PC-3 (cell line): ENCODE measurements at places on chromosomes 12 and 14.
A peak's percentile ranks its signal among the peaks of the same experiment; 100 is the strongest.

- no peak overlapping the region for H3K4me3 ChIP-seq
- DNase-seq = no peak
- H3K36me3 ChIP-seq = peaks cover 26% of the 10 kb centered on the region
- H3K4me1 ChIP-seq = peaks cover 5% of the 10 kb centered on the region; the same call in 1 of the 2 replicates
- no peak overlapping the region for H3K27ac ChIP-seq
These were observed 4.0 kb upstream of the AVIL start for GRCh38 chr12:57822392-57823130.

- no peaks in the 10 kb centered on the region for H3K4me1 ChIP-seq
- H3K27me3 ChIP-seq = no peaks in the 10 kb centered on the region
- H3K27ac ChIP-seq = no peak overlapping the region
- DNase-seq = no peak
These were observed 1124.0 kb upstream of the TMEM132C start for GRCh38 chr12:127143020-127143419.

DNA sequence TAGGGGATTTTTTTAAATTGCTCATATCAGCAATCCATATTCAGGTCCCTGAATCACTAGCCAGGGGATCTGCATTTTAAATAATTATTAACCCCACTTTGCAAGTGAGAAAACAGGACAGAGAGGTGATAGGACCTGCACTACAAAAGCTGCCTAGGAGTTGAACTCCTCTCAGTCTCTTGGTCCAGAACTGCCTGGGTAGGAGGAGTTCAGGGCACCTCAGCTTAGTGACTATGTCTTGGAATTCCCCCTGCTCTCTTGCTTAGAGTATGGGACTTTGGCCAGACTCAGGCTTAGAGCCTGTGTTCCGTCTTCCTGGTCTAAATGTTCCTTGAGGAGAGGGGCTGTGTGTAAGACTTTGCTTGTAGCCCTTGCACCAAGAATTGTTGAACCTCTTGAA lies 68.2 kb upstream of the WSCD2 start:
- H3K27ac ChIP-seq = no peak overlapping the region
- no peaks in the 10 kb centered on the region for H3K4me1 ChIP-seq
- H3K36me3 ChIP-seq = no peaks in the 10 kb centered on the region
- no peak overlapping the region for H3K4me3 ChIP-seq

GRCh38 chr12:1791104-1791841 lies 29.1 kb upstream of the LRTM2 start:
- H3K4me1 ChIP-seq = peaks cover under 1% of the 10 kb centered on the region; the same call in 1 of the 2 replicates
- H3K27ac ChIP-seq = no peak overlapping the region
- no peak overlapping the region for H3K4me3 ChIP-seq
- H3K27me3 ChIP-seq = no peaks in the 10 kb centered on the region
- no peaks in the 10 kb centered on the region for H3K36me3 ChIP-seq

- no peaks in the 10 kb centered on the region for H3K27me3 ChIP-seq
- peaks cover 34% of the 10 kb centered on the region for H3K4me1 ChIP-seq
- no peak overlapping the region for H3K4me3 ChIP-seq
- H3K27ac ChIP-seq = 0 out of 2 replicates have a peak overlapping the region, but pooled peaks have one; percentile 77
- no peaks in the 10 kb centered on the region for H3K36me3 ChIP-seq
- DNase-seq = peak; percentile 12
These were observed 125.2 kb downstream of the SLC25A21 start for GRCh38 chr14:37047226-37047625.

GRCh38 chr12:4168036-4168435 lies 105.5 kb upstream of the CCND2 start:
- no peaks in the 10 kb centered on the region for H3K36me3 ChIP-seq
- no peaks in the 10 kb centered on the region for H3K4me1 ChIP-seq
- DNase-seq = no peak
- no peak overlapping the region for H3K4me3 ChIP-seq

DNA sequence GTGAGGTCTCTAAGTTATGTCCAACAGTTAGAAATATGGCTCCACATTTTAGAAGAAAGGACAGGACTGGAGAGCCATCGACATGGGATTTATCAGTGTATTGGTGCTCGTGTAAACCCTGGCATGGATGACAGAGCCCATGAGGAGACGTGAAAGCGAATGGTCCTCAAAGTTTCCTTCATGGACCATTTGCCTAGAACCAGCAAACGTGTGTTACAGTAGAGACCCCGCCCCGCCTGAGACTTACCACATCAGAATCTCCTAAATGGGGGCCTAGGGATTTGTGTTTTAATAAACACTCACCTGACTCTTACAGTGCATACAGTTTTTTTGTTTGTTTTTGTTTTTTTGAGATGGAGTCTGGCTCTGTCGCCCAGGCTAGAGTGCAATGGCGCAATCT lies 12.2 kb downstream of the EVL start:
- peaks cover 15% of the 10 kb centered on the region for H3K4me1 ChIP-seq
- H3K36me3 ChIP-seq = no peaks in the 10 kb centered on the region
- no peak overlapping the region for H3K4me3 ChIP-seq

- H3K36me3 ChIP-seq = no peaks in the 10 kb centered on the region
- H3K4me3 ChIP-seq = no peak overlapping the region
- peaks cover 32% of the 10 kb centered on the region for H3K4me1 ChIP-seq
- H3K27me3 ChIP-seq = 0 out of 2 replicates have a peak, but pooled peaks cover 6% of the 10 kb centered on the region
These were observed 56.7 kb downstream of the C14orf132 start for GRCh38 chr14:96095581-96096476.

DNA sequence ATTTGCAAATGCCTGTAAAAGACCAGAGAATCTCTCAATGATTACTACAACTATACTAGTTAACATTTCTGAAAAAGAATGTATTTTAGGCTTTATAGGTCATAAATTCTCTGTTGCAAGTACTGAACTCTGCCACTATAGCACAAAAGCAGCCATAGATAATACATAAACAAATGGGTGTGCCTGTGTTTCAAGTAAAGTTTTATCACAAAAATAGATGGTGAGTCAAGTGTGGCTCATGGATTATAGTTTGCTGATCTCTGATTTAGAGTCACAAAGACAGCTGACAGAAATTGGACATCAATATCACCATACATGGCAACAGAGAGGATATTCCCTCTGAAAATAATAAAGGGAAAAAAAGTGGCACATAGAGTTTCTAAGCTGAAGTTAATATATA lies 68.1 kb downstream of the FSCB start:
- H3K27ac ChIP-seq = 0 out of 2 replicates have a peak overlapping the region, but pooled peaks have one; percentile 38
- peaks cover 8% of the 10 kb centered on the region for H3K4me1 ChIP-seq
- H3K36me3 ChIP-seq = no peaks in the 10 kb centered on the region
- H3K4me3 ChIP-seq = no peak overlapping the region
- no peaks in the 10 kb centered on the region for H3K27me3 ChIP-seq

- no peak overlapping the region for H3K4me3 ChIP-seq
- no peak overlapping the region for H3K27ac ChIP-seq
- H3K4me1 ChIP-seq = no peaks in the 10 kb centered on the region
- no peaks in the 10 kb centered on the region for H3K27me3 ChIP-seq
- H3K36me3 ChIP-seq = peaks cover 73% of the 10 kb centered on the region
These were observed 9.0 kb upstream of the KANSL2 start for GRCh38 chr12:48690990-48691389.

DNA sequence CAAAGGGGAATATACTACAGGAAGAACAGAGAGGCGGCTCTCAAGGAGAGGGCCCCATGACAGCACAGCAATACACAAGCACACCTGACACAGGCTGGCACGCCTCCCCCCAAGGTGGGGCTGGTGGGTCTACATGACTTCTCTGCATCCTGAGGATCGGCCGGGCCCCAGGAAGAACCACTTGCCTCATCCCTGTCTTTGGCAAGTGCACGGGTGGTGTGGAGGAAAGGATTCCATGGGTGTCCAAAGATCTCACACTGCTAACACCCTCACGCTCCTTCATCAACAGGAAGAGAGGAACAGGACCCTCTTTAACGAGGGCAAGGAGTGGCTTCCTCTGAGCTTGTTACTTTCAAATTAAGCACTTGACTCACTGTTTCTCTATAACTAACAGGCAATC lies 7.3 kb downstream of the VAMP1 start:
- no peaks in the 10 kb centered on the region for H3K27me3 ChIP-seq
- DNase-seq = no peak

DNA sequence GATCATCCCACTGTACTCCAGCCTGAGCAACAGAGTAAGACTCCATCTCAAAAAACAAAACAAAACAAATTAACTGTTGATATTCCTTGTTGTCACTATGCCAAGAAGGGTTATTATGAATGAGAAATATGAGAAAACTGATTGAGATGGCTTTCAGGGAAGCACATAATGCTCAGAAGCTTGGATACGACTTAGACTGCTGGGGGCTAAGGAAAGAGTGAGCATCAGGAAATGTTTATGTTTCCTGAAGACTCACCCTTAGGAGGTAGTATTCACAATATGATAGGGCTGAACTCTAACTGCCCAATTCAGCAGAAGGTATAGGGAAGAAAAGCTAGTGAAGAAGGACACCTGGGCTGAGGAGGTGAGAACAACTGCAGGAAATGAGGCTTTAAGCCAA lies 6.3 kb downstream of the STYK1 start:
- no peak overlapping the region for H3K27ac ChIP-seq
- H3K27me3 ChIP-seq = no peaks in the 10 kb centered on the region
- H3K4me3 ChIP-seq = no peak overlapping the region
- H3K36me3 ChIP-seq = no peaks in the 10 kb centered on the region
- DNase-seq = no peak
- peaks cover 14% of the 10 kb centered on the region; the same call in 1 of the 2 replicates for H3K4me1 ChIP-seq

- H3K27ac ChIP-seq = no peak overlapping the region
- H3K27me3 ChIP-seq = no peaks in the 10 kb centered on the region
- H3K4me3 ChIP-seq = no peak overlapping the region
- no peaks in the 10 kb centered on the region; the same call in 1 of the 2 replicates for H3K36me3 ChIP-seq
- DNase-seq = no peak
- peaks cover 19% of the 10 kb centered on the region for H3K4me1 ChIP-seq
These were observed 55.5 kb downstream of the FAM222A start for GRCh38 chr12:109768901-109769670.

GRCh38 chr14:29671034-29671433 lies 256.6 kb downstream of the PRKD1 start:
- no peak overlapping the region for H3K4me3 ChIP-seq
- H3K36me3 ChIP-seq = no peaks in the 10 kb centered on the region
- no peak overlapping the region for H3K27ac ChIP-seq
- no peak for DNase-seq
- H3K4me1 ChIP-seq = no peaks in the 10 kb centered on the region

DNA sequence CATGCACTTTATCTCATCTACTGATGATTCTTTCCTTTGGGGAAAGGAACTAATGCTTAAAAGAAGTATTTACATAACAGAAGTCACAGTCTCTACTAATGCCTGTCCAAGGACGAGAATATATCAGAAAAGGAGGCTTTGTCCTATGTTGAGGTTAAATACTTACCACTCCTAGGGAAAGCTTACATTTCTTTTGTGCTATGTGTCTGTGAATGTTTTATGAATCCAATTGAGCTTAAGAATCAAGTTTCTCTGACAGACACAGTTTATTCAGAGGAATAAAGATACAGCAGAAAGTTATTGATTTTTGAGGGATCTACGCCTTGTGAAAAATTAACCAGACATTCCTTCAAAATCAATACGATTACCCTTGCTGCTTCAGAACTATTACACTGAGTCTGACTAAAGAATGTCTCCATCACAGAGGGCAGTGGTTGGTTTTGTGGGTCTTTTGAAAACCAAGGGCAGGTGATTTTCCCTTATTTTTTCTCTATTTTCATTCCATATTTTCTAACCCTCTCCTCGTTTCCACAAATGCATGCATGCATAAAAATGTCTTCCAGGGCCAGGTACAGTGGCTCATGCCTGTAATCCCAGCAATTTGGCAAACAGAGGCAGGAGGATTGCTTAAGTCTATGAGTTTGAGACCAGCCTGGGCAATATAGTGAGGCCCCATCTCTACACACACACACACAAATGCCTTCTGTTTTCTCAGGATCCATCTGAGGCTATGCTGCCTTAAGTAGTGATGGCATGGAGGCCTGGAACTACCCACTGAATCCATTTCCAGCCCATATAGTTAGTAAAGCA lies 1095.1 kb downstream of the GALC start:
- no peak overlapping the region for H3K27ac ChIP-seq
- no peaks in the 10 kb centered on the region for H3K27me3 ChIP-seq
- H3K4me1 ChIP-seq = no peaks in the 10 kb centered on the region
- no peak overlapping the region for H3K4me3 ChIP-seq
- no peaks in the 10 kb centered on the region for H3K36me3 ChIP-seq

DNA sequence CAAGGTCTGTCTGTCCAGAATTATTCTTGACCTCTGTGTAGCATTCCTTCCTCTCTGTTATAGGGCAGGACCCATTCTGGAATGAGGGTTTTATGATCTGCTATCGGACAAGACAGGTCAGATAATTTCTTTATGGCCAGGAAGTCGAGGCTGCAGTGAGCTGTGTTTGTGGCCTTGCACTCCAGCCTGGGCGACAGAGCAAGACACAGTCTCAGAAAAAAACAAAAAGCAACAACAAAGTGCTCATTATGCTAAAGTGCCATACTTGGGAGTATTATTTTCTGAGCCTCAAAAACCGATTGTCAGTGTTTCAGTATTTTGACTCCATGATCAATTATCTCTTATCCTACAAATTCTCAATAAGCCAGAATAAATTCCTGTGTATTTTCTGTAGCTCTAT lies 4.1 kb downstream of the CIPC start:
- H3K4me3 ChIP-seq = no peak overlapping the region
- peaks cover 16% of the 10 kb centered on the region for H3K36me3 ChIP-seq
- no peak for DNase-seq
- H3K27ac ChIP-seq = no peak overlapping the region
- H3K27me3 ChIP-seq = no peaks in the 10 kb centered on the region

- no peak overlapping the region for H3K27ac ChIP-seq
- no peaks in the 10 kb centered on the region for H3K36me3 ChIP-seq
- H3K27me3 ChIP-seq = no peaks in the 10 kb centered on the region
- peak; percentile 69 for DNase-seq
- peaks cover 32% of the 10 kb centered on the region; the same call in 1 of the 2 replicates for H3K4me1 ChIP-seq
These were observed 4.4 kb downstream of the IPO8 start for GRCh38 chr12:30691122-30691879.

DNA sequence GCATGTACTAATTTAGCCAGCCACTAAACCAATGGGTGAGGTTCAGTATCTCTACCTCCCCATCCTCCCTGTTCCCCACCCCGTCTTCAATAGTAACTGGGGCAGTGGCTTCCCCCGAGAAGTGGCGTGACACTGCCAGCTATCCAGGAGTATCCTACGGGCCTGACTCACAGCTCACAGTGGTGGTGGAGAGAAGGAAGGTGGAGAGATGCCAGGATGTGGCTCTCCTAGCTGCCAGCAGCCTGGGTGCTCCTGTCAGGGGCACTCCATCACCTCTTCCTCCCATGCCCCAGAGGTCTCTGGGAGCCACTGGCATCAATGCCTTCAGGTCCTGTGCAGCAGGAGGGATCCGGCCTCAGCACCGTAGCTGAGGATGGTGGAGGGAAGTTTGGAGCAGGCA lies 49.0 kb downstream of the TSPAN11 start:
- peak; percentile 51 for DNase-seq
- H3K4me1 ChIP-seq = peaks cover 11% of the 10 kb centered on the region
- H3K27ac ChIP-seq = no peak overlapping the region
- no peak overlapping the region for H3K4me3 ChIP-seq
- H3K27me3 ChIP-seq = no peaks in the 10 kb centered on the region
